ENCODE measurements at places on chromosomes 3 and 15. TPM values are rescaled to one million over a fixed set of nuclear protein-coding genes. Genes with fewer than 3 reads are reported as not detected.

Gene MINAR1
- total RNA-seq: 1.1 TPM

Gene LRRC34
- total RNA-seq: 8.3 TPM

Gene RAB6B
- 5.3 TPM for total RNA-seq

Gene ECE2
- not detected for total RNA-seq

Gene EXD1
- total RNA-seq: not detected
